Upper lobe of right lung (tissue), 1 donor: ENCODE measurements at places on chromosomes 16 and 17. TPM values are rescaled to one million over a fixed set of nuclear protein-coding genes. Genes with fewer than 3 reads are reported as not detected.

ASPHD1 gene
- 4.4 TPM for total RNA-seq

HBA2 gene
- total RNA-seq: 248 TPM

MYH11 gene
- 106 TPM for total RNA-seq

SYCE1L gene
- 6.2 TPM for total RNA-seq

GRAPL gene
- total RNA-seq: 16.6 TPM

TEDC2 gene
- not detected for total RNA-seq

- DNase-seq: peak; percentile 82
Observed at GRCh38 chr17:27494192-27495091, 38.2 kb downstream of the KSR1 start.

DNA sequence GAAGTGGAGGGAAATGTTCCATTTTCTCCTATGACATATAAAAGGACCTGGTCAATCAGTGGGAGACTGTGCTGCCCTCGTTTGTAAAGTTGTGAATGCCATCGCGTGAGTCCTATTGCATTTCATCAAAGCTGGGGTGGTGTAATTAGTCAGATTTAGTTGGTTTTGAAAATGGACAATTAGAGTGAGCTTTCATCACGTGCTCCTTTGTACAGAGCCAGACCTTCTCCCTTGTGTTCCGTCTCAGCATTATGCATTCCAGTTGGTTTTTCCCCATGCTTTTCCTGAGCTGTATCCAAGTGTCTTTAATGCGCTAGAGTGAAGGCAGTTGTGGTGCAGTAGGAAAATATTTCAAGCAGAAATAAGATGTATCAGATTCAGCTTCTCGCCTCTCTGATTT is 10.4 kb downstream of the SEC14L1 start:
- no peak for DNase-seq

- DNase-seq: no peak
Observed at GRCh38 chr16:27046958-27047518, 19.7 kb upstream of the C16orf82 start.

GRCh38 chr16:22291860-22292318 is 5.3 kb upstream of the POLR3E start:
- DNase-seq: no peak

DNA sequence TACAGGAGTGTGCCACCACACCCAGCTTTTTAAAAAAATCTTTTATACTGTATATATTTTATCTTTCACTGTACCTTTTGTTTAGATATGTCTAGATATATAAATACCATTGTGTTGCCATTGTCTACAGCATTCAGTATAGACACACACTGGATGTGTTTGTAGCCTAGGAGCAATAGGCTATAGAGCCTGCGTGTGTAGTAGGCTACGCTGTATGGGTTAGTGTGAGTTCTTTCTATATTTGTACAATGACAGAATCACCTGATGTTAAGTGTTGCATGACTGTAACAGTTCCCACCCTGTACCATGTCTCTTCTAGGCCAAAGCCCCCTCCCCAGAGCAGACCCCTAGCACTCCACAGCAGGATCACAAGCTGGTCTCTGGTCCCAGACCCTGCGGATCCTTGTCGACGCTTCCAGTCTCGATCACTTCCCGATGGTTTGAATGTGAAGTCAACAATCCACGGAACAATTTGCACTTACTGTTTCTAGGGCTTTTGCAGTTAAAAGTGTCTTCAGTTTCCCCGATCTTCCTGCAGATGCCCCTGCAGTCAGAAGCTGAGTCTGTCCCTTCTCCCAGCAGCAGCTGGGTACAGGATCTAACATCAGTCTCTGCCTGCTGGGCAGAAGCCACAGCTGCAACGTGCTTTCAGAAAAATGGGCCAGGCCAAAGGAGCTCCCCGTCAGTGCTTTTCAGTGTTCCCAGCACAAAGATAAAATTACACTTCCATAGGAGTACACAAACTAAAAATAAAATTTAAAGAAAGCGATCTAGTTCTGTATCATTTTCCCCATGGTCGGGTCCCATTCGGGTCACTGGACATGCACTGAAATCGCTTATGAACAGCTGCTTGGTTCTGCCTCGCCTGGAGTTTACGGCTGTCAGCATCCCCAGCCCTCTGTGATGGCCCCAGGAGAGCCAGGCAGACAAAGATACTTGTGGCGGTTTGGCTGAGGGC is 35.4 kb downstream of the ADAM11 start:
- DNase-seq: peak; percentile 9

DNA sequence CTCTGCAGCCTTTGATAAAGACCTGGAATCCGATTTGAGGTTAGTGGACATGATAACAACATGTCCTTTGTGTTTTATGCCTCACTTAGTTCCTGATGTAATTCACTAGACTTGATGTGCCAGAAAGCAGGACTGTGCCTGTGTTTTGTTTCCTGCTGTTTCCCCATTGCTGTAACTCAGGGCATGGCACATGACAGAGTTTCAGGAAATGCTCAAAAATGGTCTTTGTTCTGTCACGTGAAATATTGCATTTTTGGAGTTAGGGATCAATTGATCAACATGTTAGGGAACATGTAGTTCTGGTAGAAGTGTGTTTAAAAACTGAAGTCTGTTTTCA is 32.8 kb downstream of the DHX38 start:
- no peak for DNase-seq

DNA sequence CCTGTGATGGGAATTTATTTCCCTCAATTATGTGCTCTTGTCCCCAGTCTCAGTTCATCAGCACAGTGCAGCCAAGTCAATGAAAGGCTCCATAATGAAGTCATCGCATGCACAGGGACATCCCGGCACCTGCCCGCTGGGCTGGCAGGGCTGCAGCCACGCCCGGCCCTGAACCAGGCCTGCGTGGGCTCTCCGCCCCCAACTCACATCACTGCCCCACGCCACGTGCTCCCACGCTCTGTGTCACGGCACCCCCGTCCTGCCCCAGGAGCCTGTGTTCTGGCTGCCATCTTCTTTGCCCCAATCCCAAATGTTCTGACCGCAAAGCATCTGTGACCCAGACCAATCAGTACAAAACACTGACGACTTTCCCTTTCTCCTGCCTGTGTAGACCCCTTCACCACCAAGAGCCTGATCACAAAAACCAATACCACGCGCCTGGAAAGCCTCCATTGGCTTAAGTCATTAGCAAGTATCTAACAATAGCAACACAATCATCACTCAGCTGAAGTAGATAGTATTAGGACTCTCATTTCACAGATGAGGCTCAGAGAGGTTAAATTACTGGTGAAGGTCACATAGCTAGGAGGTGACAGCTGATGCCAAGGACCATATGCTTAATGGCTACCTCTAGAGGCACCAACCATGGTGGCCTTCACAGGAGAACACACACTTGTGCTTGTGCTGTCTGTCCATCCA is 202.5 kb downstream of the ZFHX3 start:
- no peak for DNase-seq

DNA sequence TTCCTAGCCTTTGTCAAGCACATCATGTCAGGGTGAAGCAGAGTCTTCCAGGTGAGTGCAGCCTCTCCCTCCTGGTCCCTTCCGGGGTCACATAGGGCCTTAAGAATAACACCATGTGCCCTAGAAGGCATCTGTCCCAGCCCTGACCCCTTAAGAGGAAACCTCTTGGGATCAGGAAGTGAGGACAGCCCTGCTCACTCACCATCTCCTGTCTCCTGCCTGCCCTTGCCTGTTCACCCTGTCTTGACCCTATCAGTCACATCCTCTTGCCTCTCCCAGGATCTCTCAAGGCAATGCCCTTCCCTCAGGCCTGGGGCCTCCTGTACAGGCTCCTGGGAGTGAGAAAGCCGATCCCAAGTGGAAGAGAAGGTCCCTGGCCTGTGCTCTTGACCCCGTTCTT is 13.9 kb downstream of the MYL4 start:
- no peak for DNase-seq

DNA sequence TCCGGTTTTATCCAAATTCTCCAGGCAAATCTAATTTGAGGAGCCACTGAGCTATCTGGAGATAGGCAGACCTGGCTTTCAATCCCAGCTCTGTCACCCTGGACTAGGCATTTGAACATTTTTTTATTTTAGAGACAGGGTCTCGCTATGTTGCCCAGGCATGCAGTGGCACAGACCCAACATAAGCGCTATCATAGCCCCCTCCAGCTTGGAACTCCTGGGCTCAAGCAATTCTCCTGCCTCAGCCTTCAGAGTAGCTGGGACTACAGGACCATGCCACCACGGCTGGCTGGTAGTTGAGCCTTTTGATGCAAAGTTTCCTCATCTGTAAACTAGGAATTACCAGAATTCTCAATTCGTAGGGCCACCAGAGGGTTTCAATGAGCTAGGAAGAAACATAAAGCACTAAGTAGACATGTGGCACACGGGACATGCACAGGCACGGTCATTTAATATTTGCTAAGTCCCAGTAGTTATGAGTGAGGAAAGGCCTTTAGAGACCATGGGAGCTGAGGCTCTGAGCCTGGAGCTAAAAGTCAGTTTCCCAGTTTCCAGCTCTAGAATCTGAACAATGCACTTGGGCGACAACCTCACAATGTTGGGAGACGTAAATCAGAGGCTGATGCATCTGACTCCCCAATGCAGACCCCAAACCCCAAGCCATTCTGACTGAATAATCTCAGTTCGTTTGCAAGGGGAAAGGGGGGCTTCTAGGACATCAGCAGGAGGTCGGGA is 1.1 kb downstream of the ELOB start:
- DNase-seq: no peak

GRCh38 chr16:719815-720446 is 1.0 kb upstream of the ANTKMT start:
- no peak for DNase-seq

- no peak for DNase-seq
Observed at GRCh38 chr17:45320931-45321461, 4.2 kb upstream of the MAP3K14 start.
